Fibroblast of skin of left biceps (primary cell): ENCODE measurements at places on chromosomes 7 and 10.

DNA sequence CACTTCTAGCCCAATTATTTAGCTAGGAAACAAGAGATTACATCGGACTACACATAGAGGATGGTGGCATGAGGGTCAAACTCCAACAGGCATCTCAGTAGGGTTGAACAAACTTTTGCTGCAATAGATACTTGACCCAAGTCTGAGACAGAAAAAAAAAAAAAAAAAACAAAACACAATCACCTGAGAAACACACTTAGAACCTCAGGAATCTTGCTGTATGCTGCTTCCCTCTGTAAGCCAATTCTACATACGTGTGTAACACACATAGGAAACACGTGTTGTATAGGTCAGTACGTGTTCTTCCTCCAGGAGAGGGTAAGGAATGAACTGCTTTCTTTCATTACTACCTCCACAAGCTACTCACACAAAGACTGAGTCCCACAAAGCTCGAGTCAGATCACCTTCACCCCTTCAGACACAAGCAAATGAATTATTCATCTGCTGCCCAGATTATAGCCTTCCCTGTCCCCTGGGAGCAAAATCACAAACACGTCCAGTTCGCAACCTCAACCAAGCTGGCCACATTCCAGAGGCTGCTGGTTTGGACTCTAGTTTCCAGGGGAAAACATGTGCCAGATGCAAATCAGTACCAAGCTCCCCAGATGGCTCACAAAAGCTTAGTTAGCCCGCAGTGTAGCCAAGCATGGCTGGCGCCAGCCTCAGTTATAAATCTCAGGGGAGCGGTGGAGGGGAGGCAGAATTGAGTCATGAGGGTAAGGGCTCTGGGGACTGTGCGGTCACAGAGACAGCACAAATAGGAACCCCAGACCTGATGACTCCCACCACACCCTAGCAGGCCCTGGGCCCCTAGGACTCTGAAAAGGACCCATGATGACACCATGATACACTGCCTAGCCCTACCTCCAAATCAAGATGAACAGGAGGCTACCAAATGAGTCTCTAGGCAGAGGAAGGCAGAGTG lies 15.1 kb downstream of the PSAP start:
- peak; percentile 64 for DNase-seq

DNA sequence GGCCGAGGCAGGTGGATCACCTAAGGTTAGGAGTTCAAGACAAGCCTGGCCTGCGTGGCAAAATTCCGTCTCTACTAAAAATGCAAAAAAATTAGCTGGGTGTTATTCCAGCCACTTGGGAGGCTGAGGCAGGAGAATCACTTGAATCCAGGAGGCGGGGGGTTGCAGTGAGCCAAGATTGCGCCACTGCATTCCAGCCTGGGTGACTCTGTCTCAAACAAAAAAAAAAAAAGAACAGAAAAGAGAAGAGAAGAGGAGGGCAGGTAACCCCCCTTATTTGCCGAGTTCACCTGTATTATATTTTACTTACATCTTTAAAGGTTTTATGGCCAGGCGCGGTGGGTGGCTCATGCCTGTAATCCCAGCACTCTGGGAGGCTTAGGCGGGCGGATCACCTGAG lies 91.7 kb downstream of the RNF216 start:
- DNase-seq: no peak

DNA sequence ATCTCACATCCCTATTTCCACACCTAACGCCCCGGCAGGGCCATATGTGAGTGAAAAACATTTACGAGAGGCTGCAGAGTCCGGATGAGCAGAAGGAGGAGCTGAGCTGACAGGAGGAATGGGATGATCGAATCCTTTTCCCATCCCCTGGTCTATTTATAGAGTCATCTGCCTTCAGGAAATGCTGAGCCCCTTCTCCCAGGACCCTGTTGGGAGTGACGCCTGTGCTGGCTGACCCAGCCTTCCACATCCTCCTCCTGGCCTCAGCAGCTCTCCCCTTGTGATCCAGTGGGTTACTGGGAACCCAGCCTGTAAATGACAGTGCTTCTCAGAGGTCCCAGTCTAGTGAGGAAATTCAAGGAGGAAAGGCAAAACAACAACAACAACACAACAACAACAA lies 16.6 kb downstream of the DENND2A start:
- DNase-seq: no peak

DNA sequence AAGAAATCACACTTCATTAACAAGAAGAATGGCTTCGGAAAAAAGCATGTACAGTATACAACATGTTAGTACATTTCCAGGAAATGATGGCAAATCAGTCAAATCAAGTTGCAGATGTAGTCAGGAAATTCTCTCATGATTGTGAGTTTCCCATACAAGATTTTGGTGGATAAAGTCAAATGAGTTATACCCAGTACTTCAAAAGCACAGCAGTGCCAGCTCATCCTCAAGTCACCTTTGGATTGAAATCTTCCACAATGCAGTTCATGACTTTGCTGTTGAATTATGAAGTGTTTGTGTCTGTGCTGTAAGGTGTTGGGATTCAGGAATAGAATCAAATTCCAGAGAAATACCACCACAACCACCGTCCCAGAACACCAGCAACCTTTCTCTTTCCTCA lies 301.3 kb upstream of the BMPER start:
- no peak for DNase-seq

DNA sequence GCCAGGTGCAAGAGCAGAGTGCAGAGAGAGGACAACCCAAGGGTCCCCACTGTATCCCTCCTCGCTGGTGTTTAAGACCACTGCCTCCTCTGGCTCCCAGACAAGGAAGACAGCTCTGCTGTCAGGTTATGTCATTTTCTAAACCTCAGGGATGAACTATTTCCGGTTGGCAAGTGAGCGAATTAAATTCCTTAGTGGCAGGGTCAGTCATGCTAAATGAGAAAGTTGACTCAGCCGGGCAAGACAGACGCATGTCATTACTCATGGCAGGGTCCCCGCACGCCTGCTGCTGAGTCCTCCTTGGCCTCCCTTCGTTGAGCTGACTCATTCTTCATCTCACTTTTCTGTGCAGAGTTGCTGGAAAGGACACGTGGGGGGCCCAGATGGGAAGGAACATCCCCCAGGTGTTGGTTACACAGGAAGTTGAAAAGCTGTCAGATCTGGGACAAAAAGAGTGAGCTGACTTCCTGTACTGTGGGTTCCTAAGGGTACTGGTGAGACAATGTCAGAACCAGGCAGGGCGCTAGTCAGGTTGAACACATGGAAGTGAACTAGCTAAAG lies 47.1 kb upstream of the UCN3 start:
- DNase-seq: peak; percentile 44
